ENCODE measurements at places on chromosomes 6 and 20.

DNA sequence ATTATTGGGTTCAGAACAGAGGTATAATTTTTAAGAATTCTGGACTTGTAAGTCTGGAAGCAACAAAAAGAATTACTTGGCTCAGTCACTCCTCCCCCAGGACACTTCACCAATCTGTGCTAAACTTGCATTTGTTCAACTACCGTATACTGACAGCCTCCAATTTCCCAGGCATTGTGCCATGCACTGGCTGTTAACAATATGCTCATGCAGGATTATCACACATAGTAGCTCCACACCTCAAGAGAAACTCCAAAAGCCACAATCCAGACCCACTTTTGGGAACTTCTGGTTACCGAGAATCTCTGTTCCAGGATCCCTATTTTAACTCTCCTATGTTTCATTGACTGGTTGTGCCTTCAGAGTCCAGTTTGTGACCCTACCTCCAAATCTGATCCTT is 7.7 kb downstream of the ADGRF1 start:
- no peak for DNase-seq

- peak; percentile 3 for DNase-seq
Measured at GRCh38 chr6:63643862-63644261, 8.3 kb downstream of the PHF3 start.

GRCh38 chr6:139533573-139534471 is 159.4 kb upstream of the CITED2 start:
- no peak for DNase-seq

DNA sequence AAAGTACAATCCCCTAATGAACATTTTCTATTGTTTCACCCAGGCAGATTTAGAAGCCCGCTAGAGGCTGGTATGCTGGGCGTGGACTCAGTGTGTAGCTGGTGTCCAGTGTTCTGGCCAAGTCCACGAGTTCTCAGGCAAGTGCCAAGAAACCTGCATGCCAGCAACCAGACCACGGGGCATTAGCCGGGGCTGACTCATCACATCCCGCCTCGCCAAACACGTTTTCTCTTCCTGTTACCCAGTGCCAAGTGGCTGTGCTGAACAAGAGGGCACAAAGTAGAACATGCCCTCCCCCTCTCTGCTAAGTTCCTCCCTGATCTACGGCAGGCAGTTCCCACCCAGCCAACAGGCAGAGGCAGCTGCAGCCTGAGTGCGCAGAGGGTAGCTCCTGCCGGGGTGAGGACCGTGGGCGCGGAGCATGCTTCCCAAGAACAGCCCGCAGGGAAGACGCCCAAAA is 29.6 kb downstream of the RAMACL start:
- peak; percentile 3 for DNase-seq

- DNase-seq: no peak
Measured at GRCh38 chr6:91573826-91574416, 987.0 kb upstream of the MAP3K7 start.
